ENCODE measurements at places on chromosomes 5 and 9.
A peak's percentile ranks its signal among the peaks of the same experiment; 100 is the strongest.

DNA sequence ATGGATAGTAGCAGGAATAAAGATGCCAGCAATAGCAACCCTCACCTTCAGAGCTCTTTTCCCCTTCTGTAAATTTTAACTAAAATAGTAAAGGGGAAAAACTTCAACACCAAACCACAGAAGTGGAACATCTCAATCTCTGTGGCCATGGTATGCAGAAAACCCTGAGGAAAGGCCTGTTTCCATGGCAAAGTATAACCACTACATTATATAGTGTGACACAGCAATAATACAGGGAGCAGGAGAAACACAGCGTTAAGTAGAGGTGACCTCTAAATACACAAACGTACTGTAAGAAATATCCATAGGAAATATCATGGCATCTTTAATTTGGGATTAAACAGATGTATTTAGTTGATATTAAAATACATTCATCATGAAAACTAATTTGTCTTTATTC is 106.4 kb downstream of the SLC24A2 start:
- no peak for DNase-seq

- DNase-seq: no peak
Measured at GRCh38 chr5:93570294-93571113, 10.5 kb downstream of the NR2F1-AS1 start.

GRCh38 chr5:13508559-13508958 is 435.9 kb downstream of the DNAH5 start:
- no peak for DNase-seq

DNA sequence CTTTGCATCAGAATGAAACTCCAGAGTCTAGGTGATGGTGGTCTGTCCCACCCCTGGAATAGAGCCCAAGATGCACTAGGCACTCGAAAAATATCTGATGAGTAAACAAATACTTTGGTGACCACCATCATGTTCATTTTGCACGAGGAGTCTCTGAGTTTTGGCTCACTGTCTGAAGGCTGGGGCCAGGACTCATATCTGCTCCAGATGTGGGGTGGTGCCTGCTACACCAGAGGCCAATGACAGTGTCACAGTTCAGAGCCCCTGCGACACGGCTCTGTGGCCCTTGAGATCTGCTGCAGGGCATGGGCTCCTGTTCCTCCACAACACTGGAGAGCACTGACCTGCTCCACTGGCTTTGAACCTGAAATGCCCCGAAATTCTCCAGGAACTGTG is 164.6 kb downstream of the ROR2 start:
- no peak for DNase-seq

DNA sequence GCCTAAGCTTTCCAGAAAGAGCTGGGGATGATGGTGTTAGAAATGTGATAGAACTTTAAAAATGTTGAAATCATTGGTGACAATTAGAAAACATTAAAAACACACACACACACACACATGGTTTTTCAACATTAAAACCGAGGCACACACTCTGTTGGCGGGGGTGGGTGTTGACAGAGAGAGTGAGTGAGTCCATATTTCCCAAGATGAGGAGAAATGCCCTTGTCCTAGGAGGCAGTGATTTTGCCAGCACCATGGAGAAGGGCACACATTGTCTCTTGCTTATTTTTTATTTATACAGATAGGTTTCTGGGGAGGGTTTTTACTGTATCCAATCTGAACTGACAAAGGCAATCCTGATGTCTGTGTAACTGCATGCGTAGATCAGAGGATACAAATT is 152.5 kb downstream of the INSYN2B start:
- no peak for DNase-seq

DNA sequence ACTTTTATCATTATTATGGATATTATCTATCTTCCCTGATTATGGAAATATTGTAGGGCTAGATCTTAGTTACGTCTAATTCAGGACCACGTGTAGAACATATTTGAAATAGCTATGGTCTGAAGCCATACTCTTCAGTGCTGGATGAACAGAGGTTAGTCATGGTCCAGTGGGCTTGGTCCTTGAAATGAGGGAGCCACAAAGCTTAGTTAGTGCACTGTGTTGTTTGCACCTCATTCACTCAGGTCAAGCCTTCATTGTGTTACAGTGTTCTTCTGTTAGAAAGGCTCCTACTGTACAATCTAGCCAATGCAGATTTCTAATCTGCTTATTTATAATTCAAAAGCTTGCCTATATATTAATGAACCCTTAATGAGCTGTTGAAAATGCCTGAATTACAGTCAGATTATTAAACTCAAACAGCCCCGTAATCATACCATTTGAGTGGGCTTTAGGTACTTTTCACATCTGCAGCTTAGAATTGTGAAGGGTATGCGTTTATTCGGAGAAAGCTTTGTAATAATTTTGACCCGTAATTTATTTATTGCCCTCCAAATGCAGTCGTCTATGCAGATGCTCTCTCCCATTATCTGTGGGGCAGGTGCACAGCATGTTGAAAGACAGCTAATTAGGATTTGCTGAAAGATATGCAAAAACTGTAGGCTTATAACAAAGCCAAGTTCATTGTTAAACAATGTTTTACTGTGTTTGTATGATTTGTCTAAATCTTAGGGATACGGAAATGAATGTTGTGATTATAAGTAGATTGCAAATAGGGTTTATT is 164.9 kb downstream of the PBX3 start:
- DNase-seq: no peak

DNA sequence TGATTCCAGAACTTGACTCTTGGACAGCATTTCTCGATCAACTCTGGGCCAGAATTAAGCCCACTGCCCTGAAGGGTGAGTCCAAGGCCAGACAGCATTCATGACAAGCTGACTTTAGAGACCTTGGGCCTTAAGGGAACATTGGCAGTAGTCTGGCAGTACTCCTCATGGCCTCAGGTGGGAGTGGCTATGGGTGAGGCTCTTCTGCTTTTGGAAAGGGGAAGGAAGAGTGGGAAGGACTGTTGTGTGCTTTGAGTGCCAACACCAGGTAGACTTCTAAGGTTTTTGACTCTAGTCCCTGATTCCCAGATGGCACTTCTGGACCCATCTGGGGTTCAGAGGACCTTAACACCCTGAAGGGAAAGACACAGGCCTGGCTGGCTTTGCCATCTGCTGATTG is 530.4 kb downstream of the ACTL7B start:
- DNase-seq: no peak

GRCh38 chr5:96997265-96997859 is 61.5 kb downstream of the LNPEP start:
- DNase-seq: no peak

- DNase-seq: peak; percentile 27
Measured at GRCh38 chr9:306907-307306, 92.2 kb downstream of the DOCK8 start.

DNA sequence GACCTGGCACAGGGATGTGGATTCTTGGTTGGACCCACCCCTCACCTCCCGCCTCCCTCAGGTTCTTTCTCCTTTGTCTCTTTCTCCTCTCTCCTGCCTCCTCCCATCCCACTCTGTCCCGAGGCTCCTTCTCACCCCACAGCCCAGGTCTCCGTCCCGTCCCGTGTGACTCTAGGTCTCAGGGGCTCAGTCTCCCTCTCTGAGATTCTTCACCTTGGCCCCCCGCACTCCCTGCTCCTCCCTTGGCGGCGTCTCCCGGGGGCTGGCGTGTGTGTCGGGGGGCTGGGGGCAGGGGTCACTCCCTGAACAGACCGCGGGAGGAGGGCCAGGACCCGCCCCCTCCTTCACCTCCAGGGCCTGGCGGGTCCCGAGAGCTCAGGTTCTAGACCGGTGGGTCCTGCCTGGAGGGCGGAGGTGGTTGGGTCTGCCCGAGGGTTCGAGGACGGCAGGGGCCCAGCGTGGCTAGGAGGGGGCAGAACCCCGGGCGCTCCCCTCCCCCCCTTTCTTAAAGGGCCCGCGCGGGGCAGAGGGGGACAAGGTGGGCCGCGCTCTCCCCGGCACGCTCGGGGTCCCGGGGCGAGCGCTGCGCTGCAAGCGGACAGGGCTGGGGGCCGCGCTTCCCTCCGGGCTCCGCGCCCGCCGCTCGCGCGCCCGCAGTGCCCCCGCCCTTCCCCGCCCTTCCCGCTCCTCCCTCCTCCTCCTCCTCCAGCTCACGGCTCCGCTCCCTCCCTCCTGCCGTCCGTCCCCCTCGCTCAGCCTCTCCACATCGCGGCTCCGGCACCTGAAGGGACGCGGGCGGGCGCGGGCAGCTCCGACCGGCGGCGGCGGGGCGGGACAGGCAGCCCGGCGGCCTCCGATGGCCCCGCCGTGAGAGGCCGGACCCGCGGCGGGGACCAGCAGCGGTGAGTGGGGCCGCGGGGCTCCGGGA is at the start of gene PSD2:
PSD2 (plus strand) TSS at position 735 of the 928 bp plus-strand sequence. CDS start 13,633 bp downstream, outside the sequence.
- DNase-seq: peak; percentile 76

DNA sequence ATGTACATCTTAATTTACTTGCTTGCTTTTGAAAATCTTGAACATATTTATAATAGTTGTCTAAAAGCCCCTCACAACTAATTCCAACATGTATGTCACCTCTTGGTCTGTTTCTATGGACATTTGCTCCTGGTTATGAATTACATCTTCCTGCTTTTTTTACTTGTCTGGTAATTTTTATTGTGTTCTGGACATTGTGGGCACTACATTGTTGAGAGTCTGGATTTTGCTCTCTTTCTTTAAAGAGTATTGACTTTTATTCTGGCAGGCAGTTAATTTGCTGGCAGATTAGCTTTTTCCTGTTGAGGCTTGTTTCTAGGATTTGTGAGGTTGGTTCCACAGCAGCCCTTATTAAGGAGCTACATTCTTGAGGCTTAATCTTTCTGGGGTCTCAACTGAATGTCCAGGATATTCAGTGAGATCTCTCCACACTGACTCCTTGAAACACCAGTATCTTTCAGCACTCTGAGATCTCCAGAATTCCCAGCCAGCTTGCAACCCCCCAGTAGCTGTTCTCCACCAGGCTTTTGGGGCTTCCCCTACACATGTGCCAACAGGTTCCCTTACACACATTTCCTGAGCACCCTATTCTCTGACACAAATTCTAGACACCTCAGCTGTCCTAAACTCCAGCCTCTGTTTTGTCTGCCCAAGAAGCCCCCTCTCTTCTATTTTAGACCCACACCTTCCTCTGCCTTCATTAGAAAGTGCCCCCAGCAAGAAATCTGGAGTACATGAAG is 27.4 kb downstream of the KIAA1191 start:
- no peak for DNase-seq

DNA sequence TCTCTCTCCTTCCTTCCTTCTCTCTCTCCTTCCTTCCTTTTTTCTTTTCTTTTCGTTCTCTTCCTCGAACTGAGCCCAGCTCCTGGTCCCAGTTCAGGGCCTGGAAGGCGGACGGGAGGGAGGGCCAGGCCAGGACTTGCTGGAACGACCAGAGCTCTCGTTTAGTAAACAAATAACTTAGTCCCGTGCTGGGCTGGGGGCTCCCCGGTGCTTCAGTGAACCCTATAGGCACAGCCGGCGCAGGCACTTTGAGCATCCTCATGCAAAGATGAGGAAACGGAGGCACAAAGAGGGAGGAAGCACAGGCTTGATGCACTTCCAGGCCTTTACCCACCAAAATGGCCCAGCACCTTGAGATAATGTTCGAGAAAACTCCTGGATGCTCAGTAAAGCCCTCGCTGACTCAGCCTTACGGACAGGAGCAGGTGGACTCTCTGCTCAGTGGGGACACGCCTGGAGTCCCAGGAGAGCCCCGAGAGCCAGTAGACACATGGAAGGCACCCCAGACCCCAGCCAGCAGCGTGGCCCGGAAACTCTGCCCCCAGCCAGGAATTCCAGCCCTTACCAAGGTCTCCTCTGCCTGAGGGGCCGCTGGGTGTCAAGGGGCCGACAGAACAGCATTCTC is 18.8 kb downstream of the FAM163B start:
- DNase-seq: no peak

DNA sequence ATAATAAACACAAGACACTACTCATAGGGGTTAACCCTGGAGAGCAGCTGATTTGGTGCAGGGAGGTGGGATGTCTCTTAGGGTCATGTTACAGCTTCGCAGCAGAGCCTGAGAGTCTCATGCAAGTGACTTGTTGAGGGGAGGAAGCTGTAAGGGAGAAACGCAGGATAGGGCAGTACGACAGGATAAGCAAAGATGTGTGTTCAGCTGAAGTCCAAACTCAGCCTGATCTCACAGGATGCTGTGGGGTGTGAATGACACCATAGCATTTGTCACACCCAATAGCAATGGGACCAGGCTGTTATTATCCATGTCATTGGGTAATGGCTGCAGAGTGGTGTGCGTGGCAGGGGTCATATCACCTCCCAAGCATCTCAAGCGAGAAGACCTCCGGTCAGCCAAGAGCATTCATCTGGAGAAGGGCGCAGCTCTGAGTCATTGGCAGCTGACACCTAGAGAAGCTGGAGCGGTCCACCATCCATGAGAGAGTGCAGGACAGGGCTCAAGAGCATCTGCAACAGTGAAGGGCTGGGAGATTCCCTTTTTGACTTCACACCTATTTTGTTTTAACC is 49.2 kb upstream of the RPL26L1 start:
- no peak for DNase-seq

All from stomach (tissue), 19 donors.